GM10248 (cell line): ENCODE measurements at places on chromosomes 7 and 10.

DNA sequence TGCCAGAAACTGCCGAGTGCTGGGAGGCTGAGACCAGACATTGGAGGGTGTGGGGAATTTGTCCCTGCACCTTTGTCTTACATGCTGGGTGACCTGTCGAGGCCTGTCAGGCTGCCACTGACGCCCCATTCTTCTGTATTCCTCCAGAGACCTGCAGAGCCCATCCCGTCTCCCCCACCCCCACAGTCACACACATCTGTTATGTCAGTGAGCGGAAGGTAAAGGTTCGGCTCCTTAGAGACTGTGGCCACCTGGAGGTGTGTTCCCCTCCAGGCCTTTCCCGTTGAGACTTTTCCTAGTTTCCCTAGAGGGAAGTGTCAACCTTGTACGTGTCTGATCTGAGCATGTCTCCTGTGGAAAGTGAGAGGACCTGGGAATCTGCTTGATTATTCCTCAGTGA lies 84.5 kb downstream of the ATXN7L1 start:
- DNase-seq: no peak

DNA sequence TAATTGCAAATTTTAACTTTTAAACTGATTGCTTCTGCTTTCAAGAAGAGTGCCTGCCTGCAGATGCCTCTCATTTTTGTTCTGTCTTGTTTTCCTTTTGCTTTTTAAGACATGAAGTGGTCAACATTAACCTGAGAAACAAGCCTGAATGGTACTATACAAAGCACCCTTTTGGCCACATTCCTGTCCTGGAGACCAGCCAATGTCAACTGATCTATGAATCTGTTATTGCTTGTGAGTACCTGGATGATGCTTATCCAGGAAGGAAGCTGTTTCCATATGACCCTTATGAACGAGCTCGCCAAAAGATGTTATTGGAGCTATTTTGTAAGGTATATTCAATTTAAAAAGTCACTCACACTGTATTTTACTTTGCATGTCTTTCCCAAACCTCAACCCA lies 8.8 kb downstream of the GSTO2 start:
- no peak for DNase-seq

DNA sequence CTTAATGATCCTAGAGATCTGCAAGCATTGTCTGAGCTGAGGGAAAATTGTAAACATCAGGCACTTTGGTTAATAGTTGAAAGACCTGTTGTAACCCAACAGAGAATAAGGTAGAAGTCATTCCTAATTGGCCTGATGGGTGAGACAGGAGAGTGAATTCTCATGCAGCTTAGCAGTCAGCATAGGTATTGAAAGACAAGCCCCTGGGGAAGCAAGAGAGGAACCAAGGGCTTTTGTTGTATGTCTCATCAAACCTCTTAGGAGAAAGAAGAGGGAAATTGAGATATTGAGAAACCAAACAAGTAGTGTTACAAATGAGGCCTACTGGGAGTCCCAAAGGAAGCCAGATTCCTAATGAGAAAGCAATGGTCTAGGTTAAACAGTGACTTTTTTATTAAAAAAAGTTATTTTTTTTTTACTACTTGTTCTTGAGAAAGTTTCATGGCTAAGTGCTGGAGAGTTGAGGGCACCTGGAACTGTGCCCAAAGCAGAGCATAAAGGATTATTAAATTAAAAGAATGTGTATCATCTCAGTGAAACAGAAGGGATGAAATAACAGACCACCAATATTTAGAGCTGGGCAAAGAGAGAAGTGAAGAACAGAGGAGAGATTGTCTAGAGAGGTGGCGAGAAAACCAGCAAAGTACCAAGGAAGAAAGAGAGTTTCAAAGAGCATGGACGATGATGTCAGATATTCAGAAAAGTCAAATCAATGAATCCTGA lies 168.9 kb downstream of the CDK14 start:
- no peak for DNase-seq

DNA sequence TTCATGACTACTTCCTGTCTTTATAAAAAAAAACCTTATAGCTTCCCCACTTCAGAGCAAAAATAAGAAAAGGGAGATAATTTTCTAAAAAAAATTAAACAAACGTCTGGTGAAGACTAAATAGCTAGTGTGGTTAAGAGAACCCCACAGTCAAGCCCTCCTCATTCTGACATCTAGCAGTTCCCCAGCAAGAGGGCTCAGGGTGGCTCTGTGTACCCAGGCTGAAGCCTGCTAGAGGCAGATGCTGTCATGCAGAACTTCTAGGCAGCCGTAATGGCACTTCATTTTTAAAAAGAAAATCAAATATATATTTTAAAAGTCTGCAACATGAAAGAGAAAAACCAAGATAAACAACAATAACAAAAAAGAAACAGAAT lies 223.1 kb upstream of the KLF14 start:
- DNase-seq: no peak

GRCh38 chr10:19546224-19546623 lies 270.0 kb upstream of the PLXDC2 start:
- no peak for DNase-seq

DNA sequence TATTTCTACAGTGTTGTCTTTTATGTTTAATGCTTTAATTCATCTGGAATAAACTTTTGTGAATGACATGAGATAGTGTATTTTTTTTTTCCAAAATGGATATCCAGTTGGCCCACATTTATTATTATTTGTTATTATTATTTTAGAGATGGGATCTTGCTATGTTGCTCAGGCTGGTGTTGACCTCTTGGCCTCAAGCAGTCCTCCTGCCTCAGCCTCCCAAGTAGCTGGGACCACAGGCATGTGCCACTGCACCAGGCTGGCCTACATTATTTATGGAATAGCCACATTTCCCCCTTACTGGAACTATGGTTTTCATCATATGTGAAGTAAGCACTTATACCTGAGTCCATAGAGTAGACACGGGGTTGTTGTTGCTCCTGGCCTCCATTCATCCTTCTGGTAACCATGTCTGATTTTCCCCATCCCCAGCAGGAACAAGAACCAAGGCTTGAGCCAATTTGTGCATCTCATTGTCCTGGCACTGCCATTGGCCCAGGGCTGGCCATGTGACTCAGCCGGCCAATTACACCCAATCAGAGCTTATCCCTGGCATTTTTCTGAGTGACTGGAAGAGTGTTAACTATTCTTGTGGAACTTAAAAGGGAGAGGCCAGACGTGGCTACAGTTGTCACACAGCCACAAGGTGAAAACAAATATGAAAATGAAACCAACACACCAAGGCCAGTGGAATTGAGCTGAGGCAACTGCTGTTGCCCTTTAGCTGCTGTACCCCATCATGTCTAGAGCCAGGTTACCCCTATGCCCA lies 23.1 kb downstream of the PRF1 start:
- no peak for DNase-seq

DNA sequence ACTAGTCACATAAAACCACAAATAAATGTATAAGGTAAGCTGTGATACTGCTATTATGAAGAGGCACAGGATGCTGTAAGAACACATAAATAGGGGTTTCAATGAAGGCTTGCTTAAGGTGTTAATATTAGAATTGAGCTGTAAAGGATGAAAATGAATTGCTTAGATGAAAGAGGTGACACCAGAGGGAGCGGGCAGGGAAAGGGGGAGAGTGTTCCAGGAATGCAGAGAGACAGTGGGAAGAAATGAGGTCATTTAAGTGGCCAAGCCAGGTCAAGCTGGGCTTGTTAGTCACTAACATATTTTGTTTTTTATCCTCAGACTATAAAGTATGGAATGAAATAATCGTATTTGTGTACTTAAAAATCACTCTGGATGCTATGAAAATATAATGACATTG lies 193.5 kb downstream of the NRG3 start:
- no peak for DNase-seq

GRCh38 chr7:131400681-131401176 lies 73.1 kb downstream of the MKLN1 start:
- no peak for DNase-seq

- DNase-seq: no peak
Observed at GRCh38 chr7:93707249-93707648, 132.7 kb upstream of the CALCR start.

GRCh38 chr10:124592101-124592500 lies 130.5 kb downstream of the LHPP start:
- DNase-seq: no peak

GRCh38 chr10:122113161-122113944 lies 124.4 kb downstream of the TACC2 start:
- peak; percentile 56 for DNase-seq

- no peak for DNase-seq
Observed at GRCh38 chr10:29908962-29909361, 150.4 kb downstream of the JCAD start.

DNA sequence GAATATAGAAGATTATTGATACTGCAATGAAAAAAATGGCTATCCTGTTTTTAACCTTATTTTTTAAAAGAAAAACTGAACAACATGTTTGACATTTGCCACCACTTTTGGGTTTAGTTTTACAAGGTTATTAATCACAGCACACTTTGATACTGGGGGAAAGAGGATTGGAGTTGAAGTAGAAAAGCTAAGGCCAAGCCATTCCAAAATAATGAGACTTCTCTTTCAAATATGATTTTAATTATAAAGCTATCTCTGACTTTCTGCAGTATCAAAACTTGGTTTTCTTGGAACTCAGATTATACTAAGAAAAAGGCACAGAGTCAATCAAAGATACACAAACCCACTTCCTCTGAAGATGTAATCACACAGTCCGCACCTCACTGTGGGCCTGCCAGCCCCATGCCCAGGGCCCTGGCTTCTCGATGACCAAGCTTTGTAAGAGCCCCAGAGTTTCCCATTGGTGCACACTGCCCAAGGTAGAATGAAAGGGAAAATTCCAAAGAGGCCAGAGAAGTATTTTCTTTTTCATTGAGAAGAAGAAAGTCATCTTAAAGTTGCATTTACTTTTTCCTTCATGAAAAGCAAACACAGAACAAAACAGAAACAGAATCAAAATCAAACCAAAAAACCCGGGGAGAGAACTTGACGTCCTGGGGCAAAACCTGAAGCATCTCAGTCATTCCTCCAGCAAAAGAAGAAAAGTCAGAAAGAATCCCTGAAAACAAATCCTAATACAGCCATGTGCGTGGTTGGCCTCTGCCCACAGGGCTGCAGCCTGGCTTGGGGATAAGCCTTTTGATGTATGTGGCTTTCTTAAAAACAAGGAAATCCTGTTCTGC lies 187.7 kb upstream of the KLF6 start:
- DNase-seq: no peak

- no peak for DNase-seq
Observed at GRCh38 chr7:135210888-135211178, 493 bp downstream of the WDR91 start.

DNA sequence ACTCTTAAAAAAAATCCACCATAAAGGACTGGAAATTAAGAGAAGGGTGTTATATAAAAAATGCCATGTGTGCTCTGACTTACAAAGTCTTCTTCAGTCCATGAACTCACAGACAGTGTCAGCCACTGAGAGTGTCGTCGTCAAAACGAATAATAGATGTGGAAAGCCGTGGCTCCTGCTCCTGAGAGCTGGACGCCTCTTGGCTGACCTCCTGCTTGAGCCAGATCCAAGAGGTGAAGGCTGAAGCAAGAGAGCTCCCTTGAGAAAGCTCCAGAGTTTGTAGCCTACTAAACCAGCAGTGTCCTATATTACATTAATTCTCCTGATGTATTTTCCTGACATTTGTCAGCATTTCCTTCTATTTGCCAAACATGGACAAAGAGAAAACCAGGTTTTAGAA lies 234.3 kb upstream of the C7orf33 start:
- no peak for DNase-seq

DNA sequence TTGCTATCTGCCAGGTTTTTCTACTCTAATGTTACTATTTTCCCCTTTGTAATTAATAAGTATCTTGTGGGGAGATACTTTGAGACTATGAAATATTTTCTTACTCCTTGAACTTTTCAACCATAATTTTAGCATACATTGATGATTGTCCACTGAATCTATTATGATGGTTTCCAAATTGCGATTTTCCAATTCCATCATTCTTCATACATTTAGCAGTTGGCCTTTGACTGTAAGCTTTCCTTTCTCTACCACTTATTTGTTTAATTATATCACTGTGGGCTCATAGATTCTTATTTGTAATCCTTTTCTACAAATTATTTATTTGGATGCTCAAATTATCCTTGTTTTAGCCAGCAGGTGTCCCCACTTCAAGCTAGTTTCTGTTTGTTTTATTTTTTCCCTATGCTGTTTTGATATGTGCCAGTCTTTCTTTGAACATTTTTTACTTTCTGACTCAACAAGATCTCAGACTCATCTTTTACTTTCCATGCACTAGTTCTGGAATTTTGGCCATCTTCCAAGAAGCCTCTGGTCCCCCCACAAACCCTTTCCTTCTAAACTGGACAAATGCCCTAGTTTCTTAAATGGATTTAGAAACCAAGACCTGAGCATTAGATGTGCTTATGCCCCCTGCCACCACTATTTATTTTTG lies 11.4 kb upstream of the MRPS16 start:
- no peak for DNase-seq

- DNase-seq: no peak
Observed at GRCh38 chr10:48287417-48288391, 13.2 kb upstream of the FRMPD2 start.

GRCh38 chr10:72315611-72316385 lies 38.9 kb downstream of the DNAJB12 start:
- DNase-seq: no peak

DNA sequence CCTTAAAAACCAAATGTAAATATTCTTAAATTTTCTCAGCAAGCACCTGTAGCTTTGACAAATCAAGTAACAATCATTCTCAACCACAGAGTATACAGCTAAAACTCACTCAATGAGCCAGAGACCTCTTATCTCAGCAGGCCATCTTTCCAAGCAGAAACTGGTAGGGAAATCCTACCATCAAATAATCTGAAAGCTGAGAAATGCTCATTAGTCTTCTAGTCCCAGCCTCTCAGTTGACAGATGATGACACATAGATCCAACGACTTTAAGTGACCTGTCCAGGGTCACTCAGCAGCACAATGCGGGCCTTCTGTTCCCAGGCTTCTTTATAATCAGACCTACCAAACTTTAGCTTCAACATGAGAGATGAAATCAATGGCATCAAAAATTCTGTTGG lies 184.6 kb downstream of the SGMS1 start:
- no peak for DNase-seq

GRCh38 chr7:138127996-138128395 lies 51.7 kb downstream of the AKR1D1 start:
- DNase-seq: no peak

DNA sequence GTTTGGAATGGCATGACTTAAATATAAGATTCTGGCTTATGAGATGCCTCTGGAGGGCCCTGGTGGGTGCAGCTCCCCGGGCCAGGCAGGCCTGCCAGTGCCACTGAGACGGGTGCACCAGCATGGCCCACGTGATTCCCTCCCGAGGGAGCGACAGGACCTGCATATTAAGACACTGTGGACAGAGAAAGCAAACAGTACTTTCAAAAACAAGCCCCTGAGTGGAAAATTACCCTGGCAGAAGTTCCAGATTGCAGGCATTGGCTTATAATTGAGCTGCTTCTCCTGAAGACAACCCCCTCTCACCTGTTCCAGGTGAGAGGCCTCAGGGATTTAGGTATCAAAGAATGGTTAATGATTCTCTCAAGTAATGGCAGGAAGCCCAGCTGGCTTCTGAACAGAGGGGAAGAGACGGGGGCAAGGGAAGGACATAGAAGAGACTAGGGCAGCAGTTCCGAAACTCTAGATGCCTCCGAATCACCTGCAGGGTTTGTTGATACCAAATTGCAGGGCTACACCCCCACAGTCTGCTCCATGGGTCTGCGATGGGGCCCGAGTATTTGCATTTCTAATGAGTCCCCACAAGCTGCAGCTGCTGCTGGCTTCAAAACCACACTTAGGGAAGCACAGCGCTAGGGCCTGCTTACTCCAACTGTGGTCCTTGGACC lies 66.0 kb upstream of the DOCK1 start:
- DNase-seq: no peak

GRCh38 chr7:36210291-36210922 lies 57.4 kb downstream of the EEPD1 start:
- no peak for DNase-seq
